Upper lobe of right lung (tissue), 1 donor: ENCODE measurements at places on chromosomes 11 and 22. TPM values are rescaled to one million over a fixed set of nuclear protein-coding genes. Genes with fewer than 3 reads are reported as not detected.
A peak's percentile ranks its signal among the peaks of the same experiment; 100 is the strongest.

Gene UBQLN3
- total RNA-seq = 0.14 TPM

Gene PYGM
- 2.0 TPM for total RNA-seq

Gene MB
- total RNA-seq = 2.2 TPM

GRCh38 chr11:41984023-41984422, 524.6 kb upstream of the LRRC4C start:
- no peak overlapping the region for H3K27ac ChIP-seq
- H3K4me1 ChIP-seq = no peaks in the 10 kb centered on the region
- no peaks in the 10 kb centered on the region for H3K27me3 ChIP-seq
- no peak for DNase-seq
- H3K36me3 ChIP-seq = no peaks in the 10 kb centered on the region

DNA sequence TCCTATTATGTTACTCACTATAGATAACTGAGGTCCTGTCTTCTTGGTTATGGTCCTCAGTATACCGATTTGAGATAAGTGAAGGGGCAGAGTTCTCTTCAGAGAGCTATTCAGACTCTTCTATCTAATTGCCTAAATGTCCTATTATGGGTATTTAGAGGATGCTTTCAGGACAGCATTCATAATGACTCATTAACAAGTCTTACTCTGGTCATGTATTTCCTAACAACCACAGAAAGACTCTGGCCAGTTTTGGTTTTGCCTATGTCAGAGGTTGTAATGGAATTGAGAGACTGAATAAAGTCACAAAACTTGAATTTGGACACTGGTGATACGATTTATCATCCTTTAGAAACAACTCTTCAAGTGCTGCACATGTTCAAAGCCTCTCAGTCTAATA, 1233.0 kb downstream of the JRKL start:
- H3K27ac ChIP-seq = no peak overlapping the region
- no peaks in the 10 kb centered on the region for H3K27me3 ChIP-seq
- no peaks in the 10 kb centered on the region for H3K36me3 ChIP-seq

DNA sequence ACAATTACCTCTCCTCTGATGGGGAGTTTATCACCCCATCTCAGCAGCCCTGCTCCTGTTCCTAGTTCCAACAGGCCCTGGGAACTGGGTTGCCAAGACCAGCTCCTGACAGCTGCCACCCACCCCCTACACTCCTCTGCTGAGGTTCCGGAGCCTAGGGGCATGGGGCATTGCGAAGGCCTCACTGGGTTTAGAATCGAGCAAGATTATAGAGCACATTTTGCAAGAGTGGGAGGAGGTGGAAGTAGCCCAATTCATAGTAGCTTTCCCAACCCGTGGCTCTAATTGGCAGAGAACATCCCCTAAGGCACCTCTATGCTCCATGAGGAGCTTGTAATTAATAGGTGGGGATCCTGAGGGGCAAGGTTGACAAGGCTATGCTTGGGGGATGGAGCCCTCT, 23.0 kb downstream of the MYEOV start:
- H3K36me3 ChIP-seq = no peaks in the 10 kb centered on the region
- no peak overlapping the region for H3K27ac ChIP-seq
- peak; percentile 36 for DNase-seq
- no peak overlapping the region for H3K4me3 ChIP-seq
- peaks cover 14% of the 10 kb centered on the region for H3K4me1 ChIP-seq
